Mesothelial cell of epicardium (in vitro differentiated cells): ENCODE measurements at places on chromosomes 1 and 21. TPM values are rescaled to one million over a fixed set of nuclear protein-coding genes. Genes with fewer than 3 reads are reported as not detected.

DNA sequence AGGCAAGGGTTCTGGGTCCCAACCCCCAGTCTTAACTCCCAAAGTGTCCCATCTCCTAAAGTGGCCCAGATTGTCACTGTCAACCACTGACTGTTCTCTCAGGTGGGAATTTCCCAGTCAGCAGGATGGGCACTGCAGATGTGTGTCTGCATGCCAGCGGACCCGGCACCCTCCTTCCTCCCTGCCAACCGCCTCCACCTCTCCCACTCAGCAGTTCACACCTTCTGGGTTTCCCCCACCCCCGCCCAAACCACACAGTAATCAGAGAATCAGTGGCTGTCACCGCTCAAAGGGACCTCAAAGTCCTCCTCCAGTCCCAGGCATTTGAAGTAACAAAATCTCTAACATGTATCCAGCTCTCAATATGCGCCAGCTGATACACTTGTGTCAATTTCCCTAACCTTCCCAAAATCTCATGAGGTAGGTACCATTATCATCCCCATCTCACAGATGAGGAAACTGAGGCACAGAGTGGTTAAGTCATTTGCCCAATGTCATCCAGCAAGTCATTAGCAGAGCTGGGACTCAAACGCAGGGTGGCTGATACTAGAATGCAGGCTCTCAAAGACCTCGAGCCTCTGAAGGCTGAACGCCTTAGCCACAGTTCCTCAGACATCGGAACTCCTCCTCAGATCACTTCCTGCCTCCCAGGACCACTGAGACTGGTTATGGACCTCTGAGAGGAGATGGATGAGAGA is 4.8 kb downstream of the RUNX3 start:
- no peak overlapping the region for H3K27ac ChIP-seq
- no peak overlapping the region for H3K4me3 ChIP-seq

DNA sequence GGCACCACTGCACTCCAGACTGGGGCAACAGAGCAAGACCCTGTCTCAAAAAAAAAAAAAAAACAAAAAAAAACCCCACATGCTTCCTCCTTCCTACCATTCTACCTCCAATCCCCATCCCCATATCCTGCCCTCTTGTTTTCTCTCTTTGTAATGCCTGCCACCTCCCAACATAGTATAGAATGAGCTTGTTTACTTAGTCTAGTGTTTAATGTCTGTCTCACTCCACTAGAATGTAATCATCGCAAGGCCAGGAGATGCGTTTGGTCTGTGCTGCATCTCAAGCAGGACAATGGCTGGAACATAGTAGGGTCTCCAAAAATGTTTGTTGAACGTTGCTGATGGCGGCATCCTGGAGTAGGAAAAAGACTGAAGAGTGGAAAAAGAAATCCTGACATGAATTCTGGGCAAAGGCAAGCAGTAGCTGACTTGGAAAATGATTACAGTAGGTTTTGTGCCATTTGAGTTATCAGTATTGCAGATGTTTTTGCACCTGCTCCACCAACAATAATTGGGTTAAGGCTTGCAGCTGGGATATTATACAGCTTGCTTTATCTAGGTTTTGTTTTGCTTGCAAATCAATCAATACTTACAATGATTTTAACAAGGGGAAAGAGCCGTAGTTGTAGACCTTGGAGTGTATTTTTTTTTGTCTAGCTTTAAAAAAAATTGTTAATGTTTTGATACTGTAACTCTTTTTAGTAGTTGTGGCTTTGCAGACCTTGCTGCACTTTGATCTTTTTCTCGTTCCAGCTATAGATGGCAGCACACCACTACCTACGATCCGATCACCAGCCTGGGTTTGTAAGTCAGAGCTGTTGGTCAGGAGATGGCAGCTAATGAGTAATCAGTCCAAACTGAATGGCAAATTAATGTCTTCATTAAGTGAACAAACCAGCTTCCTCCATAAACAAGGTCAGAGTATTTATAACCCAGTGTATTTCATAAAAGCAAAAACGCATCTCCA is 62.4 kb downstream of the BACH1 start:
- peaks cover 29% of the 10 kb centered on the region for H3K36me3 ChIP-seq
- no peak for DNase-seq
- no peak overlapping the region for H3K27ac ChIP-seq
- H3K27me3 ChIP-seq, result no peaks in the 10 kb centered on the region
- H3K4me3 ChIP-seq, result no peak overlapping the region

DNA sequence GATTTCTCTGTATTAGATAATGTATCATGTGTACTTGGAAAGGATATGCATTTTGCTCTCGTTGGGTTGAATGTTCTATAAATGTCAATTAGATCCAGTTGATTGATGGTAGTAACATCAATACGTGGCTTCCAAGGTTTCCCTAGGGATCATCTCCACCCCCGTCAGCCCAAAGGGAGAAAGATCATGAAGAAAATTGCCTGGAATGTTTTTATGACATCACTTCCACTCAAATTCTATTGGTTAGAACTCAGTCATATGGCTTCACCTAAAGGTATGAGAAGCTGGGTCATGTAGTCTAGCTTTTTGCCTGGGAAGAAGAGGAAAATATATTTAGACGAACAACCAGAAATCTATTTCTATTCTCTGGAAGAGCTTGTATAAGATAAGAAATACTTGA is at the start of gene C1orf185:
Gene C1orf185, plus strand, starts transcription at position 253 of the 400 bp plus-strand sequence. Its CDS starts 6 bp downstream, at position 259.
- H3K27ac ChIP-seq, result no peak within 1 kb of the TSS
- H3K27me3 ChIP-seq, result peaks cover 12% of the 10 kb centered on the region
- DNase-seq, result no peak
- H3K4me1 ChIP-seq, result no peaks in the 10 kb centered on the region
- H3K36me3 ChIP-seq, result no peaks in the 10 kb centered on the region

Gene FUCA1
- 18.9 to 21.3 TPM (median 19.0 TPM) in 3 replicates for total RNA-seq

DNA sequence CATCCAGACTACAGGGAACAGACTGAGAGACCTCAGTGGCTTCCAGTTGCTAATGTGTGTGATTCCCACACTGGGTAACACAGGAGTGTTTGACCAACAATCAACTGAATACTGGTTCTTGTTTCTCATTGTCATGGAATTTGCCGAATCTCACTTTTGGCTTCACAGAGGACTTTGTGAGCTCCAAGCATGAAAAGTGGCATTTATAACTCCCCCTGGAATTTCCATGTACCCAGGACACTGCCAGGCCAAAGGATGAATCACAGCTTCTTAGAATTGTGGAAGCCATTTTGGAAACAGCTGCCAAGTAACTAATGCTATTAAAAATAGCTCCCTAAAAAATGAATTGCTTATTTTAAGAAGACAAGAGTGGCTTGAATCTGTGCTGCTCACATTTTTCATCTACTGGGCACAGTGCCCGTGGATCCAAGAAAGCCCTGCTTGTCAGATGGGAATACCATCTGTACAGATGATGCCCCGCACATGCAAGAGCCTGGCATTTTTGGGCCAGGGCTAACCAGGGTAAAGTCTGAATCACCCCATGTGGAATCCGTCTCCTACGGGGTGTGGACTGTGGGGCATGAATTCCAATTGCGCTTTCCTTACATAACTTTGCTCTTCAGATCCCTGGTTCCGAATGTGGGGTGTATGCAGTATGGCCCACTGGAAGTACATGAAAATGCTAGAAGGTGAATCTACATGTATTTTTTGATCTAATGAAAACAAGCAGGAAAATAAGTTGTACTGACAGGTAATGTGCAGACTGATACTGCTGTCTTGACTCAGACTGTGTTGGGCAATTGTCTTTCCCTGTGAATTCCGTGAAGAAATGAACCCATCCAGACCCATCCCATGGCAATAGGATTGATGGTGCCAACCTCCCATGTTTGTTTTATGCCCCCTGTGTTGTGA is 487.3 kb downstream of the SIPA1L2 start:
- H3K27ac ChIP-seq, result no peak overlapping the region
- no peak overlapping the region for H3K4me3 ChIP-seq
- H3K36me3 ChIP-seq, result peaks cover 2% of the 10 kb centered on the region
- no peak for DNase-seq
